ENCODE measurements at places on chromosomes 16 and 17. TPM values are rescaled to one million over a fixed set of nuclear protein-coding genes. Genes with fewer than 3 reads are reported as not detected.

DNA sequence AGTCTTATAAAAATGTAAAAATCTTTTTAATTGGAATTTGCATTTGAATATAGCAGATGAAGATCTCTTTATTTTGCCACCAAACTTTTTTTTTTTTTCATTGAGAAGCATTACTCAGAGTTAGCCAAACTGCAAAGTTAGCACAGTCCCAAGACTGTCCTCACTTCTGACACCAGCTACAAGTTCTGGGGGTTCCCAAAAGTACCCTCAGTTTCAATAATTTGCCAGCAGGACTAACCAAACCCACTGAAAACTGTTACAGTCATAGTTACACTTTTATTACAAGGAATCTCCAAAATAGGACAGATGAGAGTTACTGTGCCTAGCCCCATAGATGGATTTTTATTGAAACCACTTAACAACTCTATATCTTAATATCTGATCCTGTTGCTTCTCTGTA is 144.1 kb downstream of the CHD9 start:
- no peaks in the 10 kb centered on the region for H3K36me3 ChIP-seq
- H3K27me3 ChIP-seq, result no peaks in the 10 kb centered on the region
- H3K4me3 ChIP-seq, result no peak overlapping the region
- no peak overlapping the region for H3K27ac ChIP-seq
- H3K4me1 ChIP-seq, result no peaks in the 10 kb centered on the region

GRCh38 chr16:53209429-53209828 is 154.6 kb downstream of the CHD9 start:
- peak overlapping the region; percentile 95 for H3K27ac ChIP-seq
- H3K27me3 ChIP-seq, result no peaks in the 10 kb centered on the region
- DNase-seq, result no peak
- no peaks in the 10 kb centered on the region for H3K36me3 ChIP-seq

DNA sequence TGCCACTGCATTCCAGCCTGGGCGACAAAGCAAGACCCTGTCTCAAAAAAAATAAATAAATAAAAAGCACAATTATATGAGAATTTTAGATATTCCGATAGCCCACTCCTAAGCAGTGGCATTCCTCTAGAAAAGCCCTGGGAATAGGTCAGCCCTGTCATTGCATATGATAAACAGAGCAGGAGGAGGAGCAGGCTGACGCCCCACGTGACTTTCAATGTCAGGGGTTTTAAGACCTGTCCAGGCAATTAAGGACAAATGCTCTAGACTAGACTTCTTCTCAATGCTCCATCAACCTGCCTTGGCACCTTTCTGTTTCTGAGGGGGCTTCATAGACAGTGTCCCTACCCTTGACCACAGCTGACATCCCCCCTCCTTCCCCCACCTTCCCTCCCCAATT is 7.5 kb downstream of the TOM1L2 start:
- H3K27me3 ChIP-seq, result no peaks in the 10 kb centered on the region
- H3K4me3 ChIP-seq, result no peak overlapping the region
- DNase-seq, result no peak
- H3K4me1 ChIP-seq, result peaks cover 10% of the 10 kb centered on the region

- DNase-seq, result no peak
- H3K36me3 ChIP-seq, result no peaks in the 10 kb centered on the region
- H3K4me3 ChIP-seq, result peak overlapping the region; percentile 24
Measured at GRCh38 chr16:1154887-1155331, 2.0 kb downstream of the CACNA1H start.

DNA sequence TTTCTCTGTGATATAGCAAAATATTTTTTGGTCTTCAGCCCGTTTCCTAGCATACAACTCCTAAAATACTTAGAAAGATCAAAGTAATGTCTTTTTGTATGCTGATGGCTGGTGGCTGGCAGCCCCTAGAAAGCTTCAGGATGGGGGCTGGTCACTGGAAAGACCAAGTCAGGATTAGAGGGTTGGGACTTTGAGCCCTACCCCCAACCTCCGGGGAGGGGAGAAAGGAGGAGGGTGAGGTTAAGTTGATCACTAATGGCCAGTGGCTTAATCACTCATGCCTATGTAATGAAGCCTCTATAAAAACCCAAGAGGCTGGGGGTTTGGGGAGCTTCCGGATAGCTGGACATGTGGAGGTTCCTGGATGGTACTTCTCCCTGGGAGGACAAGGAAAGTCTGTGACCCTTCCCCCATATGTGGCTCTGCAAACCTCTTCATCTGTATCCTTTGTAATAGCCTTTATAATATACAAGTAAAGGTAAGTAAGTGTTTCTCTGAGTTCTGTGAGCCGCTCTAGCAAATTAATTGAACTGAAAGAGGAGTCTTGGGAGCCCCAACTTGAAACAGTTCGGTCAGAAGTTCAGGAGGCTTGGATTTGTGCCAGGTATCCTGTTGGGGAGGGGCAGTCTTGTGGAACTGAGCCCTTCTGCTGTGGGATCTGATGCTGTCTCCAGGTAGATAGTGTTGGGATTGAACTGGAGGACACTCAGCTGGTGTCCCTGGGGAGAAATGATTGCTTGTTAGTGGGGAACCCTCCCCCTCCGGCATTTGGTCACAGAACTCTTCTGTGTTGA is 3.5 kb downstream of the SLC7A6 start:
- H3K27me3 ChIP-seq, result no peaks in the 10 kb centered on the region
- H3K27ac ChIP-seq, result peak overlapping the region; percentile 41
- peaks cover 39% of the 10 kb centered on the region for H3K4me1 ChIP-seq
- no peaks in the 10 kb centered on the region for H3K36me3 ChIP-seq
- peak; percentile 65 for DNase-seq

DNA sequence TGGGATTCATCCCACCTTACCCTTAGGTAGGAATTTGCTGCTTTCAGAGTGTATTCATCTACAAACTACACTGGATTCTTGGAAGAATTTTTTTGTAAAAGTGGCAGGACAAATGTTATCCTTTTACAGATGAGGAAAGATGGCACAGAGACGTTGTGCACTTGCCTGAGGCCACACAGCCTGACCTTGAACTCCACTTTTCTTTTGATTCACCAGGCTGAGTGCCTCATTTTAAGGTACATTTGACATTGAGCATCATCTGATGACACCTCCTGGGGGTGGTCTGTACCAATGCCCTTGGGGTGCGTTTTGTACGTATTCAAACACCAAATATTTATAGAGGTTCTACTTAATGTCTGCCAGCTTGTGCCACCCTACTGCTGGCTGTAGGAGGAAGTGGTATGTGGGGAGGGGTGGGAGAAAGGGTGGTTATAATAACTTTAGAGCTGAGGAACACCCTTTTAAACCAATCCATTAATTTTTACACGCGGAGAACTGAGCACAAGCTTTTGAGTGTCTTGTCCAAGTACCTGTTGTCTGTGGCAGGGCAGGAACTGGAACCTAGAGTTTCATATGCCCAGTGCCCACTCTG is 29.1 kb downstream of the HS3ST3B1 start:
- DNase-seq, result no peak
- H3K4me1 ChIP-seq, result no peaks in the 10 kb centered on the region
- H3K36me3 ChIP-seq, result no peaks in the 10 kb centered on the region
- no peak overlapping the region for H3K27ac ChIP-seq
- H3K4me3 ChIP-seq, result no peak overlapping the region

DNA sequence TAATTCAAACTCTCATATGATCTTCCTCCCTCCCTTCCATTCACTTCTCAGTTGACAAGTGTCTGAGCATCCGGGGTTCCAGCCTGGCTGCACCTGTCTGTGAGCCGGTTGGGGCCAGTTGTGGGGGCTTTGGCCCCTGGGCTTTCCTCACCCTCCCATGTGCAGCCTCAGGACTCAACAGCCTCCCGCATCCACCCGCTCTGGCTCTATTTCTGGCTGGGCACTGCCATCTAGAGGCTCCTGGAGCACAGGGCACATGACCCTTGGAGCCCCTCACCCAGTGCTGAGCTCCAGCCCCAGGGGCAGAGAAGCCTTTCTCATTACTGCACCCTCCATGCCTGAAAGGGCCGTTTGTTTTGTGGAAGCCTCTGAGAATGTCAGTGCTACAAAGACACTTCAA is 43.3 kb downstream of the HAPSTR1 start:
- H3K36me3 ChIP-seq, result no peaks in the 10 kb centered on the region
- H3K4me3 ChIP-seq, result no peak overlapping the region
- peak; percentile 37 for DNase-seq
- no peak overlapping the region for H3K27ac ChIP-seq
- peaks cover 10% of the 10 kb centered on the region for H3K27me3 ChIP-seq

- H3K27me3 ChIP-seq, result no peaks in the 10 kb centered on the region
- H3K36me3 ChIP-seq, result peaks cover 32% of the 10 kb centered on the region
- no peak overlapping the region for H3K27ac ChIP-seq
- no peak for DNase-seq
Measured at GRCh38 chr16:87352818-87353217, 30.8 kb downstream of the FBXO31 start.

BCKDK gene
- polyA plus RNA-seq, result 26.5 TPM

NPTX1 gene
- polyA plus RNA-seq, result 1.3 TPM

OXLD1 gene
- polyA plus RNA-seq, result 20.9 TPM

TPPP3 gene
- polyA plus RNA-seq, result 57.2 TPM

TPSG1 gene
- polyA plus RNA-seq, result 25.4 TPM
